ENCODE measurements at places on chromosomes 4 and X.
A peak's percentile ranks its signal among the peaks of the same experiment; 100 is the strongest.

- DNase-seq, result no peak
Measured at GRCh38 chr4:38154681-38155588, 194.7 kb downstream of the PTTG2 start.

GRCh38 chrX:49209434-49210251, 9.7 kb upstream of the SYP start:
- no peak for DNase-seq

DNA sequence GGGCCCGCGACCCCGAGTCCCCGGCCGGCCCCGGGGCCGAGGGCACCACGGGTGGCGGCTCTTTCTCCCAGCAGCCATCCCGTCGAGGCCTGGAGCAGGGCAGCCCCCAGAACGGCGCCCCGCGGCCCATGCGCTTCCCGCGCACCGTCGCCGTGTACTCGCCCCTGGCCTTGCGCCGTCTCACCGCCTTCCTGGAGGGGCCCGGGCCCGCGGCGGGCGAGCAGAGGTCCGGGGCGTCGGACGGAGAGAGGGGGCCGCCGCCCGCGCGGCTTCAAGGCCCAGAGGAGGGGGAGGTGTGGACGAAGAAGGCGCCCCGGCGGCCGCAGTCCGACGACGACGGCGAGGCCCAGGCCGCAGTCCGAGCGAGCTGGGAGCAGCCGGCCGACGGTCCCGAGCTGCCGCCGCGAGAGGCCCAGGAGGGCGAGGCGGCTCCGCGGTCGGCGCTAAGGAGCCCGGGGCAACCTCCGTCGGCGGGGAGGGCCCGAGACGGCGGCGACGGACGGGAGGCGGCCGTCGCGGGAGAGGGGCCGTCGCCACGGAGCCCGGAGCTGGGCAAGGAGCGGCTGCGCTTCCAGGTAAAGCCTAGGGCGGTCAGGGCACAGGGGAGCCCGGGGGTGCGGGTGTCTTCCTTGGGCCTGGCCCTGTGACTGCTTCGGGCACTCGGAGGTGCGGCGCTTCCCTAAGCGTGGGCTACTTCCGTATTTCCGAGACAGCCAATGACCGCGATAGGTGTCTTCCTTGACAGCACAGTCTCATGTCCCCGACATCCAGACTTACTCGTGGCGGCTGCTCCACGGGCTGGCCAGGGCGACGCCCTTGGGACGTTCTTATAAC, 845 bp downstream of the ZAR1 start:
- no peak for DNase-seq

DNA sequence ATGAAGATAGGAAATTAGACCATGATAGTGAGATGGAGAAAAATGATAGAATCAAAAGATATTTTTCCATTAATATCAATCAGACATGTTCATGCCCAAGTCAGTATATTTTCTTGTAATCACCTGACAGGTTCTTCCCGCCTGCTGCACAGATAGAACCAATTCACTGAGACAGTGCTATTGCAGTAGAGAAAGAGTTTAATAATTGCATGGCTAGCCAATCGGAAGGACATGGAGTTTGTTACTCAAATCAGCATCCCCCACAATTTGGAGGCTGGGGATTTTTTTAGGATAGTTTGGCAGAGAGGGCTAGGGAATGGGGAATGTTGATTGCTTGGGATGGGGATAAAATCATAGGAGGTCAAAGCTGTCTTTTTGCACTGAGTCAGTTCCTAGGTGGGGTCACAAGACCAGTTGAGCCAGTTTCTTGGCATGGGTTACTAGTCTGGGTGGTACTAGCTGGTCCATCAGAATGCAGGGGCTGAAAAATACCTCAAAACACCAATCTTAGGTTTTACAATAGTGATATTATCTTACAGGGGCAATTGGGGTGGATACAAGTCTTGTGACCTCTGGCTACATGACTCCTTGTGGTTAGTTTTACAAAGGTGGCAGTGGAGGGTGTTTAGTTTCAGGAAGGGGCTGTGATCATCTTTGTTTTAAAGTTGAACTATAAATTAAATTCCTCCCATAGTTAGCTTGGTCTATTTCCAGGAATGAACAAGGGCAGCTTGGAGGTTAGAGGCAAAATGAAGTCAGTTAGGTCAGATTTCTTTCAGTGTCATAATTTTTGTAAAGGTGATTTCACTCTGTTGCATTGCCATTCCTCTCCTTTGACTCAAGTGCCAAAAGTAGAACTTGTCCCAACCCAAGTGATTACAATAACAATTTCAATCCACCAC, 100.3 kb upstream of the PDE5A start:
- DNase-seq, result no peak

DNA sequence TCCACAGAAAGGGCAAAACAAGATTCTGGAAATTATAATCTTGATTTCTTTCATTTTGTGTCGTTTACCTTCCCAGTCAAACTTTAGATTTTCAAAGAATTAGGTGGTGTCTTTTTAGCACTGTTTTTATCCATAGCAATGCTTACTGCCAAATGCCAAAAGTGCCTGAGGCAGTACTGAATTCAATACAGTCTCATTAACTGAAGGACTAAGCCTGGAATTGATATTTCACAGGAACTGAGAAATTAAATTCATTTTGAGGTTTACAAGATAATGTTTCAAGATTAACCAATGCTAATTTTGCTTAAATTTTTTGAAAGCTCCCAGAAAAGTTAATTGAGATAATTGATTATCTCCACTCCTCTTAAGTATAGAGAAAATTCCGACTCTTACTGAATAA, 68.8 kb upstream of the ARHGAP24 start:
- DNase-seq, result no peak

DNA sequence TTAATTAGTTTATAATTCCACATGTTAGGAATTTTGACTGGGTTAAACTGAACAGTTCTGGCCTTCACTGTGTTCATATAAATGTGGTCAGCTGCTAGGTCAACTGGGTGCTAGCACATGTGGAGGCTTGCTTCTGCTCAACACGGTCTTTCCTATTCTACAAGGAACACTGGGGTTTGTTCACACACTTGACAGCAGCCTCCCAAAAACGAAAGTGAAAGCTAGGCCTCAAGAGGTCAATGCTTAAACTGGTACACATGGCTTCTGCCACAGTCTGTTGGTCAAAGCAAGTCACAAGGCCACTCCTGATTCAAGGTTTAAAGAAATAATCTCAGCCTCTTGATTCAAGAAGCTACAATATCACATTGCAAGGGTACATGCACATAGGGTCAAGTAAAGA, 126.5 kb downstream of the QDPR start:
- no peak for DNase-seq

DNA sequence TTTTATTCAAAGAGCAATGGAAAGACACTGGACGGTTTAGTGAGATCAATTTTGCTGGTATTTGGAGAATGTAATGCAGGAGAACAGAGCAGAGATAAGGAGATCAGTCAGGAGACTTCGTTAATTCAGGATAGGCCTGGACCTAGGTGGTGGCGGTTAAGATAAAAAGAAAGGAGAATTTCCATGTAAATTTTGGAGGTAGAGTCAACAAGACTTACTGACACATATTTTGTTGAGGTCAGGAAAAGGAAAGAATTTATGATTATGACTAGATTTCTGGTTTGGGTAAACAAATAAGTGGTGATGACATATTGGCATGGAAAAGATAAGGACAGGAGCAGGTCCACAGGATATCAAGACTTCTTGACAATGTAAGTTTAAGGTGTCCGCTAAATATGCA, 8.8 kb upstream of the AMMECR1 start:
- no peak for DNase-seq

GRCh38 chrX:26613956-26614355, 398.0 kb downstream of the MAGEB5 start:
- DNase-seq, result no peak

- peak; percentile 50 for DNase-seq
Measured at GRCh38 chr4:143335979-143336780, 496 bp upstream of the GAB1 start.

- no peak for DNase-seq
Measured at GRCh38 chr4:83629945-83630721, 94.2 kb downstream of the GPAT3 start.

- no peak for DNase-seq
Measured at GRCh38 chr4:38867478-38868058, at the start of gene FAM114A1. TSS of gene FAM114A1 (plus strand) at chr4:38867806. CDS start at chr4:38878079, 10,273 bp downstream.

DNA sequence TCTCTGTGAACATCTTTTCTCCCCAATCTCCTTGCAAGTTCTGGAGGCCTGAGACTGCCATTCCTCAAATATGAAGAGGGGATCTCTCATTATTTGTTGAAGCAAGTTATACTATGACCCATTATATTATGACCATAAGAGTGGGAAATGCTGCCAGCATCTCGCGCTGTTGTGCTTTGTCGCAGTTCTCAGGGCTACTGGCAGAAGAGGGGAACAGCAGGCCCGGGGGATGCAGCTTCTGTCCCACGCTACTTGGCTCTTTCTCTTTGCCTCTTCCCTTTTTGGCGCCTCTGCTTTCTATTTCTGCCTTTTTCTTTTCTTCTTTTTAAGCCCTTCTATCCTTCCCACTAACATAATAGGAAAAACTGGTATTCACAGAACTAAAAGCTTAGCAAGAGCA, 64.2 kb downstream of the GEMIN8 start:
- DNase-seq, result no peak

DNA sequence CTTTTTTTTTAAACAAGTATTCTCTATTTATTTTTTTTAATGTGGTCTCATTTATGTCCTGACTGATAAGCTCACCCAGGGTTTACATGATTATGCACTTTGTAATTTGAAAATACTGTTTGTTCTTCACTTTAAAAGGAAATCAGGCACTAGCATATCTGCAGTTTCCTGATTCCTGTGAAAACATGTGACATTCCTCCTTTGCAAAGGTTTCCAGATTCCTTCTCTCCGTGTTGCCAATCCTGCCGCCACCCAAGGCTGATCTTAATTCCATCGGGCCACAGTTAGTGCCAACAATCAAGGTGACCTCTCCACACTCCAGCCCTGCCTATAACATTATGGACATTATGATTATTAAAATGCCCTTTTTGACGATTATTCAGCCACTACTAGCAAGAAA, 225.4 kb downstream of the PCDH7 start:
- no peak for DNase-seq

DNA sequence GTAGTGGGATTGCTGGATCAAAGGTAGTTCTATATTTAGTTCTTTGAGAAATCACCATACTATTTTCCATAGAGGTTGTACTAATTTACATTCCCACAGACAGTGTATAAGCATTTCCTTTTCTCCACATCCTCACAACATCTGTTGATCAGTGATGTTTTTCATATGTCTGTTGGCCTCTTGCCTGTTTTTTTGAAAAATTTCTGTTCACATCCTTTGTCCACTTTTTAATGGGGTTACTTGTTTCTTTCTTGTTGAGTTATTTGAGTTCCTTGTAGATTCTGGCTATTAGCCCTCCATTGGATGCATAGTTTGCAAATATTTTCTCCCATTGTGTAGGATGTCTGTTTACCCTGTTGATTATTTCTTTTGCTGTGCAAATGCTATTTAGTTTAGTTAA, 72.6 kb downstream of the STOX2 start:
- DNase-seq, result no peak

- DNase-seq, result no peak
Measured at GRCh38 chrX:66050140-66050569, 10.3 kb upstream of the VSIG4 start.

All from SHP77 (cell line).